Testis (tissue), 5 donors: ENCODE measurements at places on chromosomes 3 and 15. TPM values are rescaled to one million over a fixed set of nuclear protein-coding genes. Genes with fewer than 3 reads are reported as not detected.

DNA sequence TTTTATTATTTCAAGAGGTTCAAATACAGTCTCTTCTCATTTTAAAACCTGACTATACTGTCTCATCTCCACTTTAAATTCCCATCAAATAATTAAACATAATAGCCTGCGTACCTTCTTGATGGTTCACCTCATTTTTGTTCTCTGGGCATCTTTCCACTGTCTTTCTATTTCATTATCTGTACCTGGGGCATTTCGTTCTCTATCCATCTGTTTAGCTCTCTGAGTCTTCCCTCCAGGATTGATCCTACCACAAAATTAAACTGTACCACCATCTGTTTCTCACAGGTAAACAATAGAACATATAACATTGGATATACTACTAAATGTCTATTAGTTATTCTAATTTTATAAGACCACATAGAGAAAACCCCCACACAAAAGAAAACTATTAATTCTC lies 1331.4 kb downstream of the NSUN3 start:
- DNase-seq = no peak

DNA sequence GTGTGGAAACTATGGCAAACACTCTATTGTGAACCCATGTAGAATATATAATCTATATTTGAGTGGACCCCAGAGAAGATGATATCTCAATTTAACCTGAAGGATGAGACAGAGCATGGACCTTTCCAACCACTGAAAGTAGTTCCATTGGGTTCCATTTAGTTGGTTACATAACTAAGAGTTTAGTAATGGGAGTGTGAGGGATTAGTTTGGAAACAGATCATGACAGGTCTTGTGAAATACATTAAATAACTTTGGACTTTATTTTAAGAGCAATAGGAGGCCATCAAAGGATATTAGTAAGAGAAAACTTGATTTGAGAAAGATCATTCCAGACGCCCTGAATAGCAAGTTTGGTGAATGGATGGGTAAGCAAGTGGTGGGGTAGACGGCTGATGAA lies 487.2 kb upstream of the ROBO2 start:
- DNase-seq = no peak

DNA sequence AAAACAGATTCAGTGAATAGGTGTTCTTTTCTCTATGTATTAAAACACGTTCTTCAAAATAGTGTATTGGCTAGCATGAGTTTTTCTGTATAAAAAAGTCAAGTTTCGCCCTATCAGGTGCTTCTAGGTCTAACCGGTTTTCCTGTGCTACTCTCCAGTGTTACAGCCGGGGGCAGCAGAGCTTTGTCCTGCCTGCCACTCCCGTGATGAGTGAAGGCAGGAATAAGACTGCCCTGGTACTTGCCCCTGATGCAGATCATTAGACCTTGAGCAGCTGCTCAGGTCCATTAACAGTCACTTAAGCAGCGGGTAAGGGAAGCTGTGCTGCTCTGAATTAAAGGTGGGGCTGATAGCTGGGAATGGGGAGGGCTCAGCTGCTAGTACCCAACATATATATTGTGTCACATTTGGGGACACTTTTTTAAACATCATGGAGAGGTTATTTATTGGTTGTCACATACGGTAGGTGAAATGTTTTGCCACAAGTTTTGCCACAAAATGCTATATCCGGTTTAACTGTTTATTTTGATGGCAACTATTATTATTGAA lies 1.3 kb upstream of the UNC13C start:
- DNase-seq = peak; percentile 40

- peak; percentile 34 for DNase-seq
Observed at GRCh38 chr3:138197058-138197457, 10.0 kb downstream of the ARMC8 start.

Gene FGF7
- total RNA-seq = 2.8 TPM
